CD4-positive, CD25-positive, alpha-beta regulatory T cell (primary cell): ENCODE measurements at places on chromosomes 12 and 14. TPM values are rescaled to one million over a fixed set of nuclear protein-coding genes. Genes with fewer than 3 reads are reported as not detected.
A peak's percentile ranks its signal among the peaks of the same experiment; 100 is the strongest.

GRCh38 chr12:89351489-89352241 is 636 bp downstream of the DUSP6 start:
- peak; percentile 50 for DNase-seq

GRCh38 chr12:87820524-87821202 is 208.5 kb downstream of the C12orf50 start:
- DNase-seq = no peak

- DNase-seq = no peak
Observed at GRCh38 chr14:60174352-60175254, 9.4 kb upstream of the DHRS7 start.

DNA sequence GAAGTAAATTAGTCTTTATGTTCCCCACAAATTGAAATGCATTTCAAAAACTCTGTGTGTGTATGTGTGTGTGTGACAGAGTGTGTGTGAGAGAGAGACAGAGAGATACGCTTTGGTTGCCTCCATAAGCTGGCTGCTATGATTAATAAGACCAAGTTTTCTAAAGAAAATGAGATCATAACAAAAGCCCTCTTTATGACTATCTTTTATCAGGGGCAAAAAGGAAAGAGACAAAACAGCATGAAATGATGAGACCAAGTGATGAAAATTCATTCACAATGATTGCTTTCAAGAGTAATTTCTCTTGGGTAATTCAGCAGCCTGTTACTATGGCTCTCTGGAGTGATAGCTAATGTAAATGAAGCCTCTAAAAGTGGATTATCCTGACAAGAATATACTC is 277.6 kb upstream of the PLEKHG7 start:
- no peak for DNase-seq

DNA sequence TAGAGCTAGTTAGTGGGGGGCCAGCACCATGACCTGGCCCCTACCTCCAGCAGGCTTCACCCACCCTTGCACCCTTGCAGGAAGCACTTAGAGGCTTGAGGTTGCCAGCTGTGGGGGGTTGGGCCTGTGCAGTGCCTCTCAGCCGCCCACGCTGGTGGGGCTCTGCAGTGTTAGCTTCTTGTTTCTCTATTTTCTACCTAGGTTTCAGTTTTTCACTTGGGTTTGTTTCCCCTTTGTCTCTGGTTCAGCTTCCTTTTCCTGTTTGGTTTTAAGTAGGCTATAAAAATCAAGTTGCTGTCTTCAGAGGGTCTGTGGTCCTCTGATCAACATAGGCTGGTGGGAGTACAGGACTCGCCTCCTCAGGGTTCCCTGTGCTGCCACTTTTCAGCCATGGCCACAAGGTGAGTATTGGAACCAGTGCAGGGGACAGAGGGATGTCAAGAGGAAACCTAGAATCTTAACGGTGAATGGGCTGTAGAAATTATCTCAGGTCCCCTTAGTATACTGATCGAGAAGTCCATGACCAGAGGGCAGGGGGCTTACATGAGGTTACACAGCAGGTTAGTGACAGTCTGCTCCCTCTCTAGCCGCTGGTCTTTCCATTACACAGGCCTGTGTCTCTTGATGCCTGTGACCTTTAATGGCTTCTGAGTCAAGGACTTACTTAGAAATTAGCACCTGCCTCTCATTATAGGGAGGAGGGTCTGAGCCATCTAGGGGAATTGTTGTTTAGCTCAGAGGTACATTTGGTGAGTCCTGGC is at the start of gene EVL:
EVL (plus strand) TSS at position 312 of the 761 bp plus-strand sequence; CDS start at position 391, 79 bp downstream.
- peak; percentile 52 for DNase-seq

GRCh38 chr14:86613786-86614185 is 1083.8 kb downstream of the FLRT2 start:
- no peak for DNase-seq

GRCh38 chr14:35285168-35286002 is 6.8 kb upstream of the PSMA6 start:
- DNase-seq = no peak

- no peak for DNase-seq
Observed at GRCh38 chr12:13153180-13153579, 43.3 kb upstream of the EMP1 start.

GRCh38 chr14:95143808-95144620 is 13.3 kb downstream of the DICER1 start:
- no peak for DNase-seq

DNA sequence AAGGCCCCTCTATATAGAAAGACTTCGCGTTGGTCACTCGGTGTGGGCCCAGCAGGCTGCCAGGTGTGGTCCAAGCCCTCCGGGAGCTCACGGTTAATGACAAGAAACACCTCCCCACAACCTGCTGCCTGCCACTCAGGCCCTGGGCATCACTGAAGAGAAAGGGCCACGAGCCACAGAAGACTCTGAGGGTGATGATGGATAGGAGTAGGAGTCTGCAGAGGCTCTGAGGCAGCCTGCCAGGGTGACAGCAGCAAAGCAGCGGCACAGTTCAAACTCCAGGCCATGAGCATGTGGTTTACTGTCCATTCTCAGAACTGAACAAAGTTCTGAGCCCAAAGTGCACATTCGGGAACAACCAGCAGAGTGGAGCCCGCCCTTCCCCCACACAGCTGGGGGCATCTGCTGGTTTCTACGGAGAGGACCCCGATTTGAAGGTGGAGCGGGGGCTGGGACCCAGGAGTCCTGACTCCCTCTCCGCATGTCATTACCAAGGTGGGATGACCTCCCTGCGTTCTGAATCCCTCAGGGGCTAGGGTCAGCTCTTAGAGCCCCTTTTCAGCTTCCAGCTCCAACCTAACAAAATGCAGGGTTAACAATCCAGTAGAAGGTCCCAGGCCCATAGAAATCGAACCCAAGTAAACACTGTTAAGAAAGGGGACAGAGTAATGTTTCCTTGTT is 65.8 kb downstream of the VWF start:
- DNase-seq = no peak

GRCh38 chr14:50619569-50620141 is 48.5 kb downstream of the SAV1 start:
- DNase-seq = peak; percentile 53

DNA sequence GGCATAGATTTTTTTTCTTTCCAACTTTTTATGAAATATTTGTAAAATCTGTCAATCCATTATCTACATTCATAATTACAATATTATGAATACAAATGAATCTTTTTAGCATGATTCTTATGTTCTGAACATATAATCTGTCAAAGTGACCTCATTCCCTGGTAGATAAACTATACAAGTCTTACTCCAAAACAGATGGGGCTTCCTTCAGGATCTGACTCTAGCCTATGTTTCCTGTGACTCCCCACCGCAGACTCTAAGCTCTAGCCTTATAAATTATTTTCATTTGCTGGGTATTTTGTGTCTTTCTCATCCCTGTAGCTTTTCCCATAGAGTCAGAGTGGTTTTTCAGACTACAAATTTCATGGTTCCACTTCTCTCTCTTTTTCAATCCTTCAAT is 202.1 kb upstream of the KITLG start:
- no peak for DNase-seq

- no peak for DNase-seq
Observed at GRCh38 chr12:88855301-88855700, 275.0 kb upstream of the KITLG start.

- DNase-seq = no peak
Observed at GRCh38 chr12:29783773-29784666, at the start of gene TMTC1. TMTC1 (minus strand) TSS chr12:29783942; CDS start chr12:29783751, 191 bp downstream.

GRCh38 chr14:61973981-61974380 is 211.8 kb downstream of the SNAPC1 start:
- DNase-seq = no peak

- DNase-seq = no peak
Observed at GRCh38 chr14:94066089-94066676, 14.8 kb downstream of the DDX24 start.

DNA sequence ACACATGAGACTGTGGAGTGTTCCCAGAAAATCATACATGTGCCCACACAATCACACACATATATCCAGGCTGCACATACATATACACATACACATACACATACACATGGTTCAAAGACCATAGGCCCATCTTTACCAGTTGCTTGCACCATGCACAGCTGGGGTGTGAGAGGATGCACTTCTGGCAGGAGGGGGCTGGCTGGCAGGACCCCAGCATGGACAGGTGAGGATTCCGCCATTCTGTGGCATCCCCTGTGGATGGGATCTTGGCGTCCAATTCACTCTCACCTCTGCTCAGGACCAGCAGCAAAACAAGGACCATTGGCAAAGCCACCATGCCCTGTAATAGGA is 7.0 kb downstream of the ITGB7 start:
- no peak for DNase-seq

DNA sequence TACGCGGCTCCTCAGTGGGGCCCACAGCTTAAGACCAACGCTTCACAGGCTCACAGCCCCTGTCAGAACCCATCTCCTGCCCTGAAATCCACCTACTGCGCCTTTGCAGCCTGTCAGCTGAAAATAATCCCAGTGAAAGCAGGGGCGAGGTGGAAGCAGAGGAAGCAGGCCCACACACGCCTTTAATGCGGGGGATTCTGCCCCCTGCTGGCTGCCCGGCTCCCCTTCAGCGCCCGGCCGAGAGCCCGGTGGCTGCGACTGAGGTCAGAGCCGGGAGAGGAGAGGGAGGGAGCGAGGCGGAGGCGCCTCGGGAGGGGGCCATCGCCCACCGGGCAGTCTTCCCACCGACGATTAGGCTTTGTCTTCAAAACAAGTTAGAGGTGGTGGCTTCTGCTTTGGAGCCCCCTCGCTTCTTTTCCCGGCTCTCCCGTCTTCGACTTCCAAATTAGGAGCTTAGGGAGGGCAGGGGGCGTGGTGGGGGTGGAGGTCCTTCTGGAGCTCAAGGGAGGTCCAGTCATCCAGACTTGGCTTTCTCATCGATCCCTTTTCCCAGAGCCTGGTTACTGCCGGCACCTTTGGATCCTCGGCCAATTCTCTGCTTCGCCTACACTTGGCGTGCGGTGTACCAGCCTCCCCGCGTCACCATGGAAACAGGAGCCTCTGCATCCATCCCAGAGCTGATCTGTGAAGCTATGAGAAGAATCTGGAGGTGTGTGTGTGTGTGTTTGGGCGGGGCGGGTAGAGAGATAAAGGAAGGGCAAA is 25.2 kb upstream of the RND1 start:
- DNase-seq = peak; percentile 62

DNA sequence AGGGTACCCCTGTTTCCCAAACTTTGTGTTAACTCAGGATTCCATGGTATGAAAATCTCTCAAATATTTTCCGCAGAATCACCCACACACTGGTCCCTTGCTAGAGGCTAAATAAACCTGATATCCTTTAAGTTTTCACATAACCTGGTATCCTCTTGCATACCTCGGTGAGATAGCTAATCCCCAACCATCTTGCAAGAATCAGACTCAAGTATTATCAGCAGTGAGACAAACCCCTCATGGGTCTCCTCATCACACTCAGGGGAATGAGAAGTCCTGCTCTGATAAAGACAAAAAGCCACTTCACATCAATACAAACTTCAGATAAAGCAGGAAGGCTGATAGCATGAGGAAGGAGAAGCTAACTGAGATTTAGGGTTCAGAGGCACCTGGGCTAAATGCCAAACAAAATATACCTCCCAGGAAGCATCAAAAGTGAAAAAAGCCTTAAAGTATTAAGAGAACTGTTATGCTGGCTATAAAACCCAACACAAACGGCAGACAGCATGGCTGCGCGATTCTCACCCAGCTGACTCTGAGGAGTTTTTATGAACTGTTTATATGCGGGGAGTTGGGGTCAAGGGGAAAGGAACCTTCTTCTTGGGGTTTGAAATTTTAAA is 96.5 kb downstream of the FOXN3 start:
- DNase-seq = no peak

DNA sequence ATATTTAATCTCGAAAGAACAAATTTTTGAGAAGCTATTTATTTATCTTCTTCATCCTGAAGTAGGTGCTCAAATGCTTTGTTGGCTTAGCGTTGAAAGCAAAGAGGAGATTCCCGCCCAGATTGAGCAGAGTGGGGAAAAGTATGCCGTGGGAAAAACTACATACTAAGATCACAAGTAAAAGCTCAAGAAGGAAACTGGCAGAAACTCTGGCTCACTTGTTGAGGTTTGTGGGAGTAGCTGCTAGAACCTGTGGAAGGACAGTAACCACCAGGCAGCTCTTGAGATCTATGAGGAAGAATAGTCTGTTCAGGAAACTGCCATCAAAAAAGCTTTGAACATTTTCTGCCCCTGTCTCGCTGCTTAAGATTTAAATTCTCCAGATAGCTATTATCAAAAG is 3.9 kb downstream of the MYRFL start:
- no peak for DNase-seq

DNA sequence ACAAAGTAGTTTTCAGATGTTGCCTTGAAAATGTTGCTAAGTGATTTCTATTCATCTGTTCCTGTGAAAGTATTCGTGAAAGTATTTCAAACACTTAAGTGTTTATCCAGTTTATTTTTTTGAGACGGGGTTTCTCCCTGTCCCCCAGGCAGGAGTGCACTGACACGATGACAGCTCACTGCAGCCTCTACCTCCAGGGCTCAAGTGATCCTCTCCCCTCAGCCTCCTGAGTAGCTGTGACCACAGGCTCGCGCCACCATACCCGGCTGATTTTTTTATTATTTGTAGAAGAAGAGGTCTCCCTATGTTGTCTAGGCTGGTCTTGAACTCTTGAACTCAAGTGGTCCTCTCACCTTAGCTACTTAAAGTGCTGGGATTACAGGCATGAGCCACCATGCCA is 1.7 kb downstream of the ZDHHC17 start:
- DNase-seq = no peak

DNA sequence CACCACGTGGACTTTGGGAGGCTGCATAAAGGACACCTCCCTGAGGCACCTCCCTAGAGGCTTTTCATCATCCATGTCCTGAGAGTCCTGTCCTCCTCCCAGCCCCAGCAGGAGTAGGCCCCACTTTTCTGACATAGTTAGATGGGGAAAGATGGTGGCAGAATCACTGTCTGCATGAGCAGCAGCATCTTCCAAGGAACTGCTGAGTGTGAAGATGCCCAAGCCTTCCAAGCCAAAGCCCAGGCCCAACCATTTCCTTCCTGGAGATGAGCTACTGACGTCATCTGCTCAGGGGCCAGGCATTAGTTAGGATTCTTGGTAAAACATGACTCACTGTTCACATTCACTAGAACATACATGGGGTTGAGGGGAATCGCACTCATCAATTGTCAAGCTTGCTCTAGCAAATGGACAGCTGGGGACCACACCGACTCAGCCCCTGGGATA is 37.3 kb downstream of the VDR start:
- DNase-seq = peak; percentile 78

Gene DEGS2
- total RNA-seq = not detected

Gene NDUFA12
- total RNA-seq = 67.6 TPM

Gene ALG10B
- total RNA-seq = 5.3 TPM

Gene MYH6
- total RNA-seq = not detected

Gene TSPAN19
- not detected for total RNA-seq

Gene IFNG-AS1
- 9.3 TPM for total RNA-seq

Gene GSC
- not detected for total RNA-seq

Gene TMPRSS12
- total RNA-seq = not detected

Gene CSRP2
- total RNA-seq = not detected
